ENCODE measurements at places on chromosomes 7 and 10.

DNA sequence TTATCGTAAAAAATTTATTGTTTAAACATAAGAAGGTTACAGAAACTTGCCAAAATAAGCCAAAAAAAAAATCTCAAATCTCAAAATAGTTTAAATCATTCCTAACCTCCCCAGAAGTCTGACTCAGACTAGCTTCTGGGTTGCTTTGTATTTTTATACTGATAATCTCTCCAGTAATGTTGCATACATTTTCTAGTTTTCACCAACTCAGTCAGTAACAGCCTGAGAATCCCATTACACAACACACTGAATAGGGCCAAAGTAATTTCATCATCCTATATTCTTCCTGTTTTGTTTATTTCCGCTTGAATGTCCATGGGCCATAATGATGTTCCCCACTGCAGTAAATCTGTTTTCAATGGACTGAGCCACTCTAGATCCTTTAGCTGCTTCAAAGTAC lies 478.5 kb downstream of the GPAM start:
- DNase-seq = no peak

DNA sequence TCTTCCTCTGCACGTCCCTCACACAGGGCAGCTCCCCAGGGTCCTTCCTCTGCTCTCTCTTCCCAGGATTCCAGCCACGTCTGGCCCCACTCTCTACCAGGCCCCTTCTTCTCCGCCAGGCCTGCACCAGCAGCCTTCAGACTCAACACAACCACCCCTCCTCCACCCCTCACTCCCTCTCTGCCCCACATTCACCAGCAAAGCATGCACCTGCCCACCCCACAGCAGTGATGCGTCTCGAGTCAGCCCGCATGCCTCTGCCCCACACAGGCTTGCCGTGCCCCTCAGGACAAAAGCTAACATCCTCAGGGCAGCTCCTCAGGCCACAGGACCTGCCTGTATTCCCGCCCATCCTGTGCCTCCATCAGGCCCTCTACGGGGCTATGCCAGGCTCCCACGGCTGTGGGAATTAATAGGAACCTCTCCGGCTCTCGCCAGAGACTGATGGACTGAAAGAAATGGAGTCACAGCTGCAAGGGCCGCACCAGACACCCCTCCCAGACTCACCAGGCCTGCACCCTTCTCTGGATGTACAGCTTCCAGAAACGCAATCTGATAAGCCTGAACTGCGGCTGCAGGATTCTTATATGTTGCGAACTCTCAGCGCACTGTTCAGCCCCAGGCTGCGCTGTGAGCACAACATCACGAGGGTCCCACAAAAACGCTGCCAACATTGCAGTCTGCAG lies 100.1 kb downstream of the CYTH3 start:
- no peak for DNase-seq

DNA sequence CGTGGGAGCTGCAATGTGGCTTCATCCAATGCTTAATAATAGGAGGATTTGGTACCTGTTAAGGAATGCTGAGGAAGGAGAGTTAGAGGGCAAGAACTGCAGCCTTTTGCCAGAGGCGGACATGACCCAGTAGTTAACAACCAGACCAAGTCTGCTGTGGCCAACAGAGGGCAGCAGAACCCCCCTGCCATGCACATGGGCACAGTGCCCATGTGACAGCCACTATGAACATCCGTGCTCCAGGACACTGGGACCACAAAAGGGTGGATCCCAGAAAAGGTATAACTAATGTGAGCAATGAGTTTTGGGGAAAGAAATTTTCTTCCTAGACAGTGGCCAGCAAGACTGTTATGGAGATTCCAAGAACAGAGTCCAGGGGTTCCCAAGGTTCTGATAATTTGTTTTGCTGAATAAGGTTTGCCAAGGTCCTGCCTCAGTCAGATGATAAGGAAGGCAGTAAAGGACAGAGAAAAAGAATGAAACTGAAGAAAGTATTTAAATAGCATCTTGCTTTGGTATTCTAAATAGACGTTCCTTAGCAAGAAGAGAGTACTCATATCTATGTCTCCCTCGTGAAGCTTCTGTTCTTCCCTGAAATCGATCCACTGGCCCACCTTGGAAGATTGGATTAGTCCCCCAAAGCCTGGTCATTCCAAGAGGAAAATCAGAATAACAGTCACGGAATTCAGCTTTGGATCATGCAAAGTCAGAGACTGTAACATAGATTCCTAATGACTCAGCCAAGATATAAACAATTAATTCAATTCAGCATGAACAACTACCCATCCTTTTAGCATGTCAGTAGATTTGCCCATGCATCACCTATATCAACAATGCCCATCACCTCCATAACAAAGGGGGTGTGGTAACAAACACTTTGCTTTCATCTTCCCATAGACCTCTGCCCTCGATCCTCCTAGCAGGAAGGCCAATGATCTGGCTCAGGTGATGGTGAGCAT lies 56.0 kb downstream of the LGI1 start:
- DNase-seq = peak; percentile 67

DNA sequence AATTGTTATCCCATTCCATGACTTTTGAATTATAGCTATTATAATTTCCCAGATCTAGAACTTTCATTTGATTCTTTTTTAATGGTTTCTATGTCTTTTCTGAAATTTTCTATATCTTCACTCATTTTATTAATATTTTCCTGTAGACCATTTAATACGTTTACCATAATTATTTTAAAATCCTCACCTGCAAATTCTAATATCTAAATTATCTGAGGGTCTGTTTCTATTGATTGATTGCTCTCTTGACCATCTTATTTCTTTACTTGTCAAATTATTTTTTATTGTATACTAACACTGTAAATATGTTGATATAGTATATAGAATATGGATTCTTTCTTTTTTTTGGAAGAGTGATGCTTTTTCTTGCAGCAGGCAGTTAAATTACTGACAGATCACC lies 229.3 kb upstream of the CTBP2 start:
- DNase-seq = no peak

DNA sequence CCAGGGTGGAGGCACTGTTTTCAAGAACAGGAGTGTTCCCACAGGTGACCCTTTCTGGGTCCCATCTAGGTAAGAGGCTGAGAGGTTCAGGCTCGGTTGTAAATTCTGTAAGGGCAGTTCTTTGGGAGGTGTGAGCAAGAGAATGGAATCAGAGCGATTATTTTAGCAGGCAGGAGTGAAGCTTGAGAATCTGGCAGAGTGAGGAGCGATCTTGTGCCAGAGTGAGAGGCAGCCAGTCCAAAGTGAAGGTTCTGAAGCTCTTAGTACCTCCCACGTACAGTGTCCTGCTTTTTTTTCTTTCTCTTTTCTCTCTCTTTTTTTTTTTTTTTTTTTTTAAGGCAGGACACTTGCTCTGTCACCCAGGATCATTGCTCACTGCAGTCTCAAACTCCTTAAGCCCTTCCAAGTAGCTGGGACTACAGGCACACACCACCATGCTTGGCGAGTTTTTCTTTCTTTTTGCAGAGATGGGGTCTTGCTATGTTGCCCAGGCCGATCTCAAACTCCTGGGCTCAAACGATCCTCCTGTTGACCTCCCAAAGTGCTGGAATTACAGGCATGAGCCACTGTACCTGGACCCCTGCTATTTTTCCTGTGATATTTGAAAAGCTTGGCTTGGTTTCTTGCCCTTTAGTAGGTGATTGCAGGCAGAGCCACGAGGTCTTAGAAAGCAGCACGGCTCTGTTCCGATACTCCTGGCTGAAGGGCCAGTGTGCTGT lies 10.9 kb downstream of the POR start:
- no peak for DNase-seq

- DNase-seq = no peak
These were observed 12.2 kb upstream of the SVIL start for GRCh38 chr10:29646960-29647461.

DNA sequence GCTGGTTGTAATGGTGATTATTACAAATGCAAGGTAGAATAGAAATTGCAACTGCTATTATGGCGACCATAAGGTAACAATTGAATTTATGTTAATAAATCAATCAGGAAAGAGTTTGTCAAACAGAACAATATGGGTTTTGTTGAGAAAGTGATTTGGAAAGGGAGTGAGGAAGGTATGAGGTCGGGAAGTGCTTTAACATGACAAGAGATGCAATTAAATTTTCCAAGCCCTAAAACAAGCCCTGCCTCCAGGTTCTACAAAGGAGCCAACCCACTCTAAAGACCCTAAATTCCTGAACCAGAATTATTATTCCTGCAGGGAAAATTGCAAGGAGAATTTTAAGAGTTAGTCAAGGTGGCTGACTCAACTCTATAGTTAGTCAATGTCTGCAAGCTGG lies 363.7 kb downstream of the BMPER start:
- DNase-seq = no peak

DNA sequence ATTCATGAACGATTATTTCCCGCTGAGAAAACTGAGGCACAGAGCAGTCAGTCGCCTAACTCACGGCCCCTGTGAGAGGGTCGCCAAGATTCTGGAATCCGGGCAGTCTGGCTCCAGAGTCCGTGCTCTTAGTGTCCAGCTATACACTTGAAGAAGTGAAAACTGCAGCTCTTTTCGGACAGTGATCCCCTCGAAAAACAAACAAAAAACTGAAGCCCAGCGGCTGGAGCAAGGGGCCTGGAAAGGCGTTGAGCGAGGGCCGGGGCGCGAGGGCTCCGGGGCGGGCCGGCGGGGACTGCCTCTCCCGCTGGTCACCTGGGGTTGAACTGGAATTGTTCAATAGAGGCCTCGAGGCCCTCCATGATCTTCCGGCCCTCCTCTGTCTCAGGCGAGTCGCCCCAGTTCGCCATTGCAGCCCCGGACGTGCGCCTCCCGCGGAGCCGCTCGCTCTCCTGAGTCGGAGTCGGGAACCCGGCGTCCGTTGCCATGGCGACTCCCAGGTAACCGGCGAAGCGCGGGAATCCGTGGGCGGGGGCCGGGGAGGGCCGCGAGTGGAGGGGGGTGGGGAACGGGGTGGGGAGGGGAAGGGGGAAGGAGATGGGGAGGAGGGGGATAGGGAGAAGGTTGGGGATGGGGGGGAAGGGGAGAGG lies 881 bp downstream of the C10orf67 start:
- DNase-seq = no peak

DNA sequence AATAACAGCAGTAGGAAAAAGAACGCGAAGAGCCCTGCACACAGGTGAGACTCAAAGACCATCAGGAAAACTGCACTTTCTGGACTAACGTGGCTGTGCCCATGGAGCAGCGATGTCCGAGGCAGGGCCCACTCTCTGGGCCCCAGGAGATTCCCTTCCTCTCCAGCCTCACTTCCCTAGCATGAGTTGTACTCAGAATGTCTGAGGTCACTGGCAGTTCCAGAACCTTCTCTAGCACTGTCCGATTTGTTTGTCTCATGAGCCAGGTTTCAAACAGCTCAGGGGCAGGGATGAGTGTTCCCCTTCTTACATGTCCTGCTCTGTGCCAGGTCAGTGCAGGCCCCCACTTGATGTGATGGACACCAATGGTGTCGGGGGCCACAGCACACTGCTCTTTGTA lies 484.2 kb downstream of the PTPRN2 start:
- DNase-seq = no peak

DNA sequence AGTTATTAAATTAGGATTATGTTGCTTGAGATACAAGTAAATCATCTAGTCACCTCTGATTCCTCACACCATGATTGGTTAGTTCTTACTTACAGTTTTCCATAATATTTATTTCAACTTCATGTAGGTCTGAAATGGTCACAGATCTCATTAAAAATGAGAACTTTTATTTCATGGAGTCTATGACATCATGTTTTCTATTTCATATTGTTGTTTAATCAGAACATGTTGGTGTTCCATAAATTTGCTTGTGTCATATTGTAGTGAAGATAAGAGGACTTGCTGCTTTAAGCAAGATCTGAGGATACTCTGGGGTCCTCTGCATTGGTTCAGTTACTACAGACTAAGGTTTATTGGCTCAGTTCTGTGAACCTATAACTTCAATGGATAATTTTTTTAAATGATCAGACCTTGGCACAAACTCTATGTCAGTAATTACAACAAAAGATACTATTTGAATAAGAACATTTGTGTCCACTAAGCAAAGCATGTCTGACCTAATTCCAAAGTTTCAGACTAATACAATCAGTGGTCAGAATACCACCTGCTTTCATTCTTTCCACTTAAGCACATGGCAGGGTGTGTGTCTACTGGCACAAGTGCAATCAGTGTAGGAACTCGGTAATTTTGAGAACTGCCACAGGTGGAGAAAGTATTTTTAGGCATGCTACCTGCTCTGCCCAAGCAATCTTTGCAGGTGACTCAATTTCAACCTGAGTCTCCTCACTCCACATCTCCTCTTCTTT lies 68.5 kb downstream of the CCDC71L start:
- DNase-seq = no peak

GRCh38 chr10:99872367-99873162 lies 90.1 kb downstream of the ABCC2 start:
- DNase-seq = peak; percentile 44

DNA sequence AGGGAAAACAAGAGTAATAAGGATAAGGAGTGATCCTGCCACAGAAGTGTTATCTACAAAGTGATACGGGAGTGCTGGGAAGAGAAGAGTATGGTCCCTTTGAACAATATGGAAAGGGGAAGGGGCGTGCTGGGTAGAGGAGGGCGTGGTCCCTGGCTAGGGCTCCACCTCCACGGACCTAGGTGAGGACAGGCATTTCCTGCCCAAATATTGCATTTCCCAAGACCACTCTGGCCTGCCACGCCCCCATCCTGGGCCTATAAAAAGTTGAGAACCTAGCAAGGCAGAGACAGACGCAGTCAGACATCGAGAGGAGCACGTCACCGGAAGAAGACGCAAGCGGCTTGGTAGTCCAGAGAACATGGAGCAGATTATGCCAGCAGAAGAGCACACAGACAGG lies 22.8 kb downstream of the VSTM4 start:
- DNase-seq = no peak
